ENCODE measurements at places on chromosomes 2 and 18. TPM values are rescaled to one million over a fixed set of nuclear protein-coding genes. Genes with fewer than 3 reads are reported as not detected.

Gene NYAP2
- polyA plus RNA-seq = 0.01 TPM

Gene ADAM23
- 2.4 TPM for polyA plus RNA-seq

Gene GREB1L
- polyA plus RNA-seq = 0.10 TPM

Gene ABCG5
- polyA plus RNA-seq = not detected

Gene CRYGD
- polyA plus RNA-seq = not detected

Gene DNAJC5G
- not detected for polyA plus RNA-seq

Gene MATN3
- polyA plus RNA-seq = 2.0 TPM

Measured in urinary bladder (tissue), 4 donors.